Activated gamma-delta T cell treated with Interleukin-2 at 50 U/mL for 16 hours (primary cell): ENCODE measurements at places on chromosomes 7 and 10.

- DNase-seq: no peak
These were observed 36.6 kb downstream of the FAM53B start for GRCh38 chr10:124707551-124707950.

- DNase-seq: no peak
These were observed 87.5 kb downstream of the SEPTIN14 start for GRCh38 chr7:55775051-55775420.

DNA sequence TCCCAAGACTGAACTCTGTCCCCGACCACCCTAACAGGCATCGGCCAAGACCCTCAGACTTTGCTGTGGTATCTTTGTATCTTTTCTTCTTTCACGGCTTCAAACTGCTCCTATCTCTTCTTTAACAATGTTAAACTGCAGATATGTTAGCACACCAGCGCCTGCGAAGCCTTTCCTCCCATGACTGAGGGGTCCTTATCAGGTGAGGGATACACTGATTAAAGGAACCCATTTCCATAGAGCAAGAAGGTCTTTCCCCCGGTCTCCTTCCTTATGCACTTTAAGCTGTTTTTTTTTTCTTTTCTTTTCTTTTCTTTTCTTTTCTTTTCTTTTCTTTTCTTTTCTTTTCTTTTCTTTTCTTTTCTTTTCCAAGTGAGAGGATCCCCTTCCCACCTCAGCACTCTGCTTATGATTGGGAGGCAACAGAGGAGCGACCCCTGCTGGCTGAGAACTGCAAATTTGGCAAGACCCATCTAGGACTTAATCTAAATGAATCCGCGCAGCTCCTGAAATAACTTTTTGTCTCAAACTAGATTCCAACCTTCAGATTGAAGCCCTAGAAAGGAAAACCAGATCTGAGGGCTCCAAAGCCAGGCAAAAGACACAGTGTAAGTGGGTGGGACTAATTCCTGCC lies 109.9 kb downstream of the ITGB8 start:
- DNase-seq: no peak

- DNase-seq: no peak
These were observed 187.5 kb downstream of the CELF2 start for GRCh38 chr10:11205030-11205772.

GRCh38 chr10:79431428-79431827 lies 14.0 kb downstream of the ZCCHC24 start:
- DNase-seq: no peak

DNA sequence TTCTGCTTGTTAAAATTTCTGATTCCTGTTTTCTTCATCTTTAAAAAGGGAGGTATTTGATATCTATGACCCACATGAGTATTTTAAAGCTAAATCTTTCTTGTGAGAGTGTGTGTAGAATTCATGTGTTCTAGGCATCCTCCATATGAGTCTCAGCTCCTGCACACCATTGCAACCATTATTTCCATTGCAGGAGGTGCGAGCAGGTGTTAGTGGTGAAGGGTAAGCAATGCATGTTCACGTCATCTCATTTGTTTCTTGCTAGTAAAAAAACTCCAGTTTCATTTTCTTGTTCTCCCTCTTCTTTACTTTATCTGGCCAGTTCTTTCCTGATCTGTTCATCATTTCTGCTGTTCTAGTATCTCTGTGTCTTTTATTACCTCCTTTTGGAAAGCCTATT lies 100.5 kb downstream of the ADRA2A start:
- no peak for DNase-seq

DNA sequence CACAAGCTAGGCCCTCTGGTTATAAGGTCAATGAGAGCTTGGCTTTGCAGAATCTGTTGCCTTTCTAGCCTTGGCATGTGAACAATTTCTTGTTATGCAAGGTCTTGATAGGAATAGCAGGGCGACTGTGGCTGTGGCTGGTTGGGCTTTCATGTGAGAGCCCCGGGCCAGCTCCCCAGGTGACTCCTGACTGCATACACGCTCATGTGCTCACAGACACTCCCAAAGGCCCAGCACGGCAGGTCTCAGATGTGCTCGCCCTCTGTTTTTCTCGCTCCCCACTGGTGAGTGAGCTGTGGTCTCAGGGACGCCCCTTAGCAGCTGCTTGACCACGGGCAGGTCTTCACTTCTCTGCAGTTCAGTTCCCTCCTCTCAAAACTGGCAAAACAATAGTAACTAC lies 37.1 kb upstream of the ZNF32 start:
- DNase-seq: no peak

DNA sequence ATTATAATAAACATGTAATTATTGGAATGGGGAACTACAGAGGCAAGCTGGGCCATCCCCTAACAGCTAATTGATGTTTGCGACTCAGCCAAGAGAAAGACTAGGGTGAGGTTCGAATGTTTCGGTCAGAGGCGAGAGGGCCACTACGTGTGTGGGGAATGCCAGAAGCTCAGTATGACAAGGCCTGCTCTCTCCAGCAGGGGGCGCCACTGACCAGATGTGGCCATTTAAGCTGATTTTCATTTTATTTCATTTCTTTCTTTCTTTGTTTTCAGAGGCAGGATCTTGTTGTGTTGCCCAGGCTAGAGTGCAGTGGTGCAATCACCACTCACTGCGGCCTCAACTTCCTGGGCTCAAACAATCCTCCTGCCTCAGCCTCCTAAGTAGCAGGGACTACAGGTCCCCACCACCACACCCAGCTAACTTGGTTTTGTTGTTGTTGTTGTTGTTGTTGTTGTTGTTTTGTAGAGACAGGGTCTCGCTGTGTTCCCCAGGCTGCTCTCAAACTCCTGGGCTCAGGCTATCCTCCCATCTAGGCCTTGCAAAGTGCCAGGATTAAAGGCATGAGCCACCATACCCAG lies 38.1 kb downstream of the TMEM130 start:
- DNase-seq: peak; percentile 14

- no peak for DNase-seq
These were observed 36.3 kb upstream of the CDK6 start for GRCh38 chr7:92872701-92873100.

- DNase-seq: no peak
These were observed 168.3 kb downstream of the PRKAG2 start for GRCh38 chr7:151708610-151709009.
